ENCODE measurements at places on chromosomes 2 and 18.

DNA sequence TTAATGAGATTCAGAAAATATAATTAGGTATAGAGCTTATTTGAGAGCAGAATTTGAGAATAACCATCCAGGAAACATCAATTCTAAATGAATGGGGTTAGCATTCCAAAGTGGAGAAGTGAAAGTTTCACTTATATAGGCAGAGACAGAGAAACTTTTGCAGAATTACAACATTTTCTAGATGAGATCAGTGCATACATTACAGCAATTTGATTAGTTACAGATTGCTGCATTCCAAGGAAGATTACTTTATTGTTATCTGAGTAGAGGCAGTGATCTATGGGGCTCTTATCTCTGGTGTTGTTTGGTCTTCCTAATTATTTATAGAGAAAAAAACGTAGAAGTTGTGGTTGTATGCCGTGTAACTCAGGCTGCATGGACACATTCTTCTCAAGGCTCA, 373.8 kb upstream of the SYT4 start:
- DNase-seq: no peak

DNA sequence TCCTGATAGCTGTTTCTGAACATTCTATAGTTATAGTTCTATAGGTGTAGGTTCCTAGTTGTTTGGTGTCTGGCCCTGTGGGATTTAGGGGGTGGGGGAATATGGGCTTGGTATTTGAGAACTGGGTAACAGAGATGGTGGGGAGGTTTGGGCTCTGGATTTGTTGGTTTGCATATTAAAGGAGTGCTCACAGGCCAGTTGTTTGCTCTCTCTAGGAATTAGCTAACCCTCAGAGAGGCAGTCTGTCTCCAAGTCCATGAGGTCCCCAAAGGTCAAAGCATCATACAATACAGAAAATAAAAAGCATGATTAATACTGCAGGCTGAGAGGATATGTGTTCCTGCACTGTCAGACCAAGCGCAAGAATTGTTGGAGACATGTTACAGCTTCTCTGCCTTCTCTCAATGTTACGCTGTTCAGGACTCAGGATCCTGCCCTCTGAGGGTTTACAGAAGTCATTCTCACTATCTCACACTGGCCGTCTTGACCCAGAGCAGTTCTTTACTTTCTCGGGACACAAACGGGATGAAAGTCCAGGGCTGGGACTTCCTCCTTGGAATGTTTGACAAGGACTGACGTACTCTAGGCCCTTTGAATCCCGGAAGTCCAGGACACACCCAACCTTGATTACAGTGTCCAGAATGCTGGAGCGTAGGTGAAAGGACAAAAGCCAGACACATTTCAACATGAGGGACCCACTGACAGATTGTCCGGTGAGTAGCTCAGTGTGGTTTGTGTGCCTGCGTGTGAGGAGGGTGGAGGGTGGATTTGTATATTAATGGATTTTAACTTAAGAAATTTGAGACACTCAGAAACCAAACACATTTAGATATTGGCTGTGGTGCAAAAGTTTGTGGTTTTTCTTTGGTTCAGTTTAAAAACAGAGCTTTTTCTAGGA, at the start of gene NOSTRIN:
Gene NOSTRIN (plus strand): TSS at position 677 of the 898 bp plus-strand sequence. CDS start 10 bp downstream, at position 687.
- DNase-seq: no peak

GRCh38 chr2:163469561-163469962, 266.2 kb downstream of the FIGN start:
- no peak for DNase-seq

DNA sequence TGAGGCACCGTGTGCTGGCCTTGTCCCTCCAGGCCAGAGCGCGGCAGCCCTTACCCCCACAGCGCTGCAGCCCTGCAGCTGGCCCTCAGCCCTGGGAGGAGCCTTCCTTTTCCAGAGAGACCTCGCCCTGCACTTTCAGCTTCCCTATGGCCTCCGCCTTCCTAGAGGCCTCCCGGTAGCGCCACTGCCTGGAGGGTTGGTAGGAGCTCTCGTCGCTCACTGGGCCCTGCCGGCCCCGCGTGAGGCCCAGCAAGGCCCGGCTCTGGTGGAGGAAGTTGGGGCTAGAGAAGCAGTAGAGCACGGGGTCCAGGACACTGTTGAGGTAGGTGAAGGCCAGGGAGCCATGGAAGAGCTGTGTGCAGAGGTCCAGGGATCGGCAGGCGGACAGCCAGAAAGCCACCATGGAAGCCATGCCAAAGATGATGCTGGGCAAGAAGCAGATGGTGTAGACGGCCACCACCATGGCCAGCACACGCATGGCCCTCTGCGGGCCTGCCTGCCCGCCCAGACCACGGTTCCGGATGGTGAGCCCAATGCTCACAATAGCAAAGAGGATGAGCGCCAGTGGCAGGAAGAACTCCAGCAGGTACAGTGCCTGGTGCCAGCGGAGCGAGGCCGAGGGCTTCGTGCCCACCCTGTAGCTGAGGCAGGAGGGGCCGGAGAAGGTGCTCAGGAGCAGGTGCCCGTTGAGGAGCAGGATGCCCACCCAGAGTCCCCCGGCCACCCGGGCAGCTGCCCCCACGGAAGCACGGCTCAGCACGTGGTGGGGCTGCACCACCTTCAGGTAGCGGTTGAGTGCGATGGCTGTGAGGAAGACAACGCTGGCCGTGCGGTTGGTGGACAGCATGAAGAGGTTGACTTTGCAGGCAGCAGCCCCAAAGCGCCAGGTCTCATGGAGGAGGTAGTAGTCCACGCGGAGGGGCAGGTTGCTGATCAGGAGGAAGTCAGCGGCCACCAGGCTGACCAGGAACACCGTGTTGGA, 821 bp downstream of the OXER1 start:
- no peak for DNase-seq

DNA sequence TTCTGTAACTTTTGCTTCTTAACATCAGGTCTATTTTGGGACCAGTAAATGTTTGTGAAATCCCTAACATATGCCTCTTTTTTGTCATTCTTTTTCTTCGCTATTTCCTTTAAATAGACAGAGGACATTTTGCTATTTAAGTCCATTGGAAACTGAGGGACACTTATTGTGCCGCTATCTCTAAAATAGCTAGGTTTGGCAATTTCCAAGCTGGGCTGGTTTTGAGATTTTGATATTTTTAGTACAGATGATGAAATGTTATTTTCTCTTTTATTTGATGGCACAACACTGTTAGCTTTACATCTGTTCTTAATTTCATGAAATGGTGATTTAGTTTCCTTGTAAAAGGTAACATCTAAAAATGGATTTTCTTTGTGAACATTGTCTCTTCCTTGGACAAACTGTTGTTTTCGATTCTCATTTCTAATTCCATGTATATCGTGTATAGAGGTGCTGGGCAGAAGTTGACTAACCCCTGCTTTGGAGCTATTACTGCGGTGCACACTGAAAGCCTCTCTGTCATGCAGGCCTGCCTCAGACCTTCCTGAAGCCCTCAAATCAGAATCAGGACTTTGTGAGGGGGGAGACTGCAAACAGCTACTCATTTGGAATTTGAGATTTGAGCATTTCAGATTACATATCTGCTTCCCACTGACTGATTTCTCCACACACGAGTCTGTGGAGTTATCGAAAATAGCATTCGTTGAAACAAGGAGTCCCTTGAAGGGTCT, 594 bp downstream of the RAD51AP2 start:
- no peak for DNase-seq

DNA sequence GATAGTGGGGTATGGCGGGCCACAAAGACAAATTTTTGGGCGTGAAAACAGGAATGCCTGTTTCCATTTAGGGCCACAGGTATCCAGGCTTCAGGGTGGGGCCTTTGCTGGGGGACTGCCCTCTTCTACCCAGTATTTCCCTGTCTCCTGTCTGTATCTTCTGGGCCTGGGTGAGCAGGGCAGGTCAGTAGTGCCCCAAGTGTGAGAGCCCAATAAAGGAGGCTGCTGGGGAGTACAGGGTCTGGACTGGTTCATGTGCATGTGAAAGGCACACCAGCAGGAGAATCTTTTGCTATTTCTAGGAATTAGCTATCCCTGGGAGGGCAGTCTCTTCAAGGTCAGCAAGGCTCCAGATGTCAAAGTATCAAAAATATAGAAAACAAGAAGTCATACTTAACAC, 71.5 kb downstream of the MEX3C start:
- no peak for DNase-seq

DNA sequence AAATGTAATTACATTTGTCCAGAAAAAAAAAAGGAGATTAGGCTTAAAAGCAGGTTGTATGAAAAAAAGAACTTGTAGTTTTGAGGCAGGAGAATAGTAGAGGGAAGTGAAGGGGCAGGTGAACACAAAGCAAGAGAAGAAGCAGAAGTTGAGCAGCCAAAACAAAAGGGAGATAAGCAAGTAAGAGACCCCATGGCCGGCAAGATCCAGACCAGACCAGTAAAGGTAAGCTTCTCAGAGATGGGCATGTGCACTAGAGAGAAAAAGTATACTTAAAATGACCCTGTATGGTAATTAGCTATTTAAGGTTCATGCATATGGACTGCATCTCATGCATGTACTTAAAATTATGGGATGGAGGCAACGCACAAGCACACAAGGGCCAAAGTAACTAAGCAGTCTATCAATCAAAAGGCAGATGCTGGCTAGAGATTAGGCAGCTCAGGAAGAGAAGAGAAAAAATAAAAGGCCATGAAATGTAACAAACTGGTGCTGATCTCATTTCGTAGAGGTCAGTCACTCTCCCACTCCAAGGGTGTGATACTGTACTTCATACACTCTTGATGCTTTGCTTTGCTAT, 9.7 kb downstream of the SIGLEC15 start:
- DNase-seq: no peak

DNA sequence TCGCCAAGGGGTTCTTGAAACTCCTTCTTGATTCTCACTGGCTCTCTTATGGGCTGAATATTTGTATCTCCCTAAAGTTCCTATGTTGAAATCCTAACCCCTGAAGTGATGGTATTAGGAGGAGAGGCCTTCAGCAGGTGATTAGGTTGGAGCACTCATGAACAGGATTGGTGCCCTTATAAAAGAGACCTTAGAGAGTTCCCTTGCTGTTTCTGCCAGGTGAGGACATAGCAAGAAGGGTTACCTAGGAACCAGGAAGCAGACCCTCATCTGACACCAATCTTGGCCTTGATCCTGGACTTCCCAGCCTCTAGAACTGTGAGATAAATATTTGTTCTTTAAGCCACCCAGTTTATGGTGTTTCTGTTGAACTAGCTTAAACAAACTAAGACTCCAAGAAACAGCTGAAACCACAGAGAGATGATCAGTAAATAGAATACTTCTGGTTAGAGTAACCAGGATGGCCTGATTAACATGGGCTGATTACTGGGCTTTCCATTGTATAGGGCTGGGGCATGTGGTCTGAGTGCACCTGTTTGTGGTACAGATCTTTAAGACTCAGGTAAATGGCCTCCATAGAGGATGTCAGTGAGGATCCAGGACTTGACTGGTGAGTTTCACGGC, 7.7 kb upstream of the CDC42EP3 start:
- DNase-seq: no peak

DNA sequence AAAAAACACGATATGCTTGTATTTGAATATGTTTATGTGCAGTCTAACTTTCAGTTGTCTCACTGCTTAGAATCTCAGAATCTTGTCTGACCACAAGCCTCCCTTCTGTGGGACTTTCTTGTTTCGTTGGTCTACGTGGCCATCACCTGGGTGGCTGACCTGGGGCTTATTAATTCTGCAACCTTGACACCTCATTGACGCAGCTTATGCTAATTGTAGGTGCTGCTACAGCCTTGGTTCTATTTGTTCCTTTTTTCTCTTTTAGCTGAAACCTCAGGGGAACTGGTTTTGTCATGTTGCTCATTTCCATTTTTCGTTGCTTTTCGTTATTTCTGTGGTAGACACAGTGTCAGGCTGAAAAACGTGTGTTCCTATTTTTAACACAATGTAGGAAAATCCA, 273.7 kb downstream of the SLC4A3 start:
- DNase-seq: peak; percentile 9

All from GM20000 (cell line).